Myometrial cell (primary cell): ENCODE measurements at places on chromosomes 11 and 22. TPM values are rescaled to one million over a fixed set of nuclear protein-coding genes. Genes with fewer than 3 reads are reported as not detected.

Gene OR8A1
- not detected in 2 replicates for total RNA-seq

Gene HPX
- not detected in 2 replicates for total RNA-seq

Gene LMO2
- total RNA-seq, result not detected in 2 replicates

Gene C22orf23
- total RNA-seq, result under 0.01 and 0.89 TPM in 2 replicates
